Activated CD4-positive, alpha-beta T cell treated with anti-CD3 and anti-CD28 coated beads, Interleukin-2, amount 10 ng/mL, durations not matched to agents 24 days and 14 days (primary cell): ENCODE measurements at places on chromosomes 12 and 14. TPM values are rescaled to one million over a fixed set of nuclear protein-coding genes. Genes with fewer than 3 reads are reported as not detected.

The KCNMB4 gene
- 0.17 and 0.19 TPM in 2 replicates for total RNA-seq

The C1QL4 gene
- total RNA-seq: not detected in 2 replicates

The MYF5 gene
- not detected in 2 replicates for total RNA-seq

The CCDC175 gene
- total RNA-seq: not detected in 2 replicates

The KRT3 gene
- total RNA-seq: 0.14 TPM in 2 replicates

GRCh38 chr12:92042791-92043531, 102.7 kb downstream of the BTG1 start:
- DNase-seq: no peak

- DNase-seq: no peak
Measured at GRCh38 chr14:67500981-67501380, 12.5 kb upstream of the TMEM229B start.

GRCh38 chr12:99137124-99137855, 492.2 kb downstream of the APAF1 start:
- no peak for DNase-seq

- no peak for DNase-seq
Measured at GRCh38 chr14:59520224-59520623, 35.9 kb downstream of the JKAMP start.

DNA sequence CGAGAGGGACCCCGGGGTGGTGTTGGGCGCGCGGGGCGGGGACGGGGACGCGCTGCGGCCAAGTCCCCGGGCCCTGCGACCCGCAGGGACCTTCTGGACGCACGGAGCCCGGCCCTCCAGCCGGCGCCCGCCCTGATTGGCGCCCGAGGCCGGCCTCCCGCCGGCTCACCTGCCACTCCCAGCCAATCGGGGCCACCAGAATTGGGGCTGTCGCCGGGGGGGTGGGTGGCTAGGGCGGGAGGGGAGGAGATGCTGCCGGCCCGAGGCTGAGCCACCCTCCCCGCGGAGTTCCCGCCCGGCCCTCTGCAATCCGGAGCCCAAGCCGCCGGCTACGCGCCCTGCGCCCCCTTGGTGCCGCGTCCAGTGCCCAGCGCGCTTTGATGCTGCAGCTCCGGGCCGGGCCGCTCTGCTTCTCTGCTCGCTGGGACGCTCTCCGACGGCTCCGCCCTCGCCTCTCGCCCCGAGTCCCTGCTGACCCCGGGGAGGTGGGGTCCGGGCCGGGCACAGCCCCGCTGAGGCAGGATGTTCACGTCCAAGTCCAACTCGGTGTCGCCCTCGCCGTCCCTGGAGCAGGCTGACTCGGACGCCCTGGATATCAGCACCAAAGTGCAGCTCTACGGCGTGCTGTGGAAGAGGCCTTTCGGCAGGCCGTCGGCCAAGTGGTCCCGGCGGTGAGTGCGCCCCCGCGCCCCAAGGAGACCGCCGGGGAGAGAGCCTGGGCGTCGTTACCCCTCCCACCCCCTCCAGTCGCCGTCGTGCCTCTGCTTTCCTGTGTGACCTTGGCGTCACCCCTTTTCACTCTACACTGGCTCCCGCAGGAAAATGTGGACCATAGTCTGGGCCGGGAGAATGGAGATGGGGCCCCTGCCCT, at the start of gene PLEKHD1:
PLEKHD1 (plus strand) TSS at position 285 of the 871 bp plus-strand sequence; CDS start at position 523, 238 bp downstream.
- no peak for DNase-seq

DNA sequence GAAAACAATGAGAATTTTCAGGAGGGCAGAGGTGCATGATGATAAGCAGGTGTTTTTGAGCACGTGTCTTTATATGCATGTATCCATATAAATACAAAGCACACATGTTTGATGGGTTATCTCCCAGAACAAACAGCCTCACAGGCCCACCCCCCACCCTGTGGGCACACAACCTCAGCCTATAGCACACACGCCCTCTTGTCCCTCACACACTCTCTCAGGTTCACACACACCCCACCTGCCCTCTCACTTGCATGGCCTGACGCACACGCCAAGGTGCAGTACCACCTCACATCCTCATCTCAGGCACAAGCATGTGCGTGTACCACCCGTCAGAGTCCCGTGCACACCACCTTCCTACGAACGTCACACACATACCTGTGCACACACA, 8.6 kb upstream of the KRT8 start:
- no peak for DNase-seq

DNA sequence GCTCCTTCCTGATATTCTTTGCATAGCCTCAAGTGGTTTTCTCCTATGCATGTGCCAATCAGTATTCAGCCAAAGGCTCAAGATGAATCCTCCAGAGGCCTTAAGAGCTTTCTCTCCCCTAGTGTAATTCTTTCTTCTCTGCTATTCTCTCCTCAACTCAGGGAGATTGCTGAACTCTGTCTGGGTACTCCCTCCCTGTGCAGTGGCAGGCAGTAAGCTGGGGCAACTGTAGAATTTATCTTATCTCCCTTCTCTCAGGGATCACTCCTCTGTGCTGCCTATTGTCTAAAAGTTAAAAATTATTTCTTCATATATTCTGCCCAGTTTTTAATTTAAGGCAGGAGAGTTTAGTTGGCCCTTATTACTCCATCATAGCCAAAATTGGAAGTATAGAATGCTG, 28.5 kb upstream of the RTRAF start:
- no peak for DNase-seq

GRCh38 chr12:29201296-29201695, 52.2 kb downstream of the FAR2 start:
- no peak for DNase-seq

GRCh38 chr14:65164068-65164824, 61.9 kb upstream of the MAX start:
- DNase-seq: peak; percentile 85

- no peak for DNase-seq
Measured at GRCh38 chr12:128111951-128112350, 155.0 kb upstream of the TMEM132C start.

DNA sequence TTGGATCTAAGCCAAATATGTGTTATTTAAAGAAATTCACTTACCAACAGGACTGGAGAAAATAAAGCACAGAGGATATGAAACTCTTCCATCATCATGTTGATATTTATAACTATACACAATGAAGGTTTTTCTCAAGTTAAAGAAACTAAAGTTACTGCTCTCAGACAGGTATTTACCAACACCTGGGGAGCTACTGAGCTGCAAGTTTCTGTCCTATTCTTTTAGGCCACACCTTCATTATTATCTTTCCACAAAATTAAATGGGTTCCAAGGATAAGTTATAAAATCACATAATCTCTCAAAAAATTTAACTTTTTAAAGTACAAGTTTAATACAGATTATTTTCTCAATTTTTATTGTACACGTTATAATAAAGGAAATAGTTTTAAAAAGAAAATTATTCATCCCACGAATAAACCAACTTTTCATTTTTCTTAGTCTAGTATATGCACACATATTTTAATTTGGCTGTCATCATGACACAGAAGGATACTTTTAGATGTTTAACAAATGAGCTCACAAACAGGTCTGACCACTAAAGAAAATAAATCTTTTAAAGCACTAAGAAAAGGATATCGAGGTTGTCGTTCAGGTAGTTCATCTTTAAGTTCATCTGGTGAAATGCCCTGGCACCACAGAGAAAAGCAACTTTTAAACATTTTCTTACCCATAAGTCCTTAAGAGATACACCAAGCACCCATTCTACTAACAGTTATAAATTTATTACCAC, 7.8 kb downstream of the GMFB start:
- no peak for DNase-seq

DNA sequence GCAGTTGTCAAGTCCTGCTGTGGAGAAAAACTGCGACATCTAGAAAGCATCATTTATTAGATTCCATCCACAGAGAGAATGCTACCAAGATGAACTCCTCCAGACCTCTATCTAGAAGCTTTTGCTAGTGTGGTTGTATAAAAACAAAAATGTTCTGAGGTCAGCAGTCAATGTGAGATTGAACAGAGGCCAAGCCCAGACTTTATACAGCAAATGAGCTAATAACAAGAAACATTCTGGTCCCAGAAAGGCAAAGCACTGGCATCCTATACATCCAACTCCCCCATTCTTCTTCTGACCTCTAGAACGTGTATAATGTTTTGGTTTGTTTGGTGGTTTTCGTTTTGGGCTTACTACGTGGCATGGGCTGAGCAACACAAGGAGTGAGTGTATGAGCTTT, 26.7 kb upstream of the RIN3 start:
- DNase-seq: no peak
